Fibroblast of lung (primary cell): ENCODE measurements at places on chromosomes 7 and 10. TPM values are rescaled to one million over a fixed set of nuclear protein-coding genes. Genes with fewer than 3 reads are reported as not detected.
A peak's percentile ranks its signal among the peaks of the same experiment; 100 is the strongest.

DNA sequence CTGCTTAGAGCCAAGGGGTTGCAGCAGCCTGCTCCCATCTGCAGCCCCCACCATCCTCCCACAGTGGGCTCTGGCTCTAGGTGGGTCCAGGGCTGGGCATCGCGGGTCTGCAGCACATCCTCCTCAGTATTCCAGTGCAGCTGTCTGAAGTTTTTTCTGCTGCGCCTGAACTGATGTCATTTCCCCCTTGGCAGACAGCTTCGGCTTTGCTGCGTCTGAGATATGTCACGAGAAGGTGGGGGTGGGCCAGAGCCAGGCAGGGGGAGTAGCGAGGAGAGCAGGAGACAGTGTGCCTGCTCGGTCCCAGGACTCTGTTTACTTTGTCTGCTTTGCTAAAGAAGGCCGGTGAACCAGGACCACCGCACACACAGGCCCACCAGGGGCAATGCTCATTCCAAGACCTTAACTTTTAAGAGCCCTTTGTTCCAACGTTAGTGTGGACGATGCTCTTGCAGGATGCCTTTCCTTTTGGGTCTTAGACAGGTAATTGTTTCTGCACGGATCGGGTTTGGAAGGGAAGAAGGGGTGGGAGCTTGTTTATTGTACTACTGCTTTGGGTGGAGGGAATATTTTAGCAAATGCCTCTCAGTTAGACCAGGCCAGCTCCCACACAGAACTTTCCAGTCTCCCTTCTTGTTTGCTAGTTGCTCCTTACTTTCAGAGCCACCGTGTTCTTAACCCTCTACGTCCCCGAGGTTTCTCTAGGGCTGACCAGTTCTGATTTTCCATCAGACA lies 32.4 kb downstream of the WBP1L start:
- peak; percentile 74 for DNase-seq

DNA sequence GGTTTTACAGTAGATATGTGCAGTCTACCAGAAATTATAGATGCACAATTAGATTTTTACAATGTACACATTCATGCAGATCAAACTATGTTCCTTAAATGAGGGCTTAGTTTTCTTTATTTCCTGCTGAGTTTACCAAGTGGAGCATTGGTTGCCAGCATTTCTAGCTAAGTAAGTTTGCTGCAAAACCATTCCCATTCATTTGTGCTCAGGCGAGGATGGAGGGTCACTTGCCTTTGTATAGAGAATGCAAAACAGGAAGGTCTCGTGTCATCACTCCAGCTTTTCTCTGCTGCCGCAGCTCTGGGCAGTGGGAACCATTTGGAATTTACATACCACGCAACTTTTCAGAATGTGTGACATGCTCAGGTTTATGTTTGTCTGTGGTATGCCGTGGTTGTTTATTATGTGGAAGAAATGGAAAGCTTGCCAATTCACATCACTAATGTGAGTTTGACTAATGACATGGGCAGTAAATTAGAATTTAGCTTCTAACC lies 198.6 kb downstream of the TRIL start:
- peak; percentile 56 for DNase-seq

SFTPA2 gene
- total RNA-seq, result not detected in 2 replicates

AASS gene
- total RNA-seq, result 31.6 and 49.2 TPM in 2 replicates

GRCh38 chr7:8185926-8186683 lies 75.9 kb downstream of the ICA1 start:
- no peak for DNase-seq

DNA sequence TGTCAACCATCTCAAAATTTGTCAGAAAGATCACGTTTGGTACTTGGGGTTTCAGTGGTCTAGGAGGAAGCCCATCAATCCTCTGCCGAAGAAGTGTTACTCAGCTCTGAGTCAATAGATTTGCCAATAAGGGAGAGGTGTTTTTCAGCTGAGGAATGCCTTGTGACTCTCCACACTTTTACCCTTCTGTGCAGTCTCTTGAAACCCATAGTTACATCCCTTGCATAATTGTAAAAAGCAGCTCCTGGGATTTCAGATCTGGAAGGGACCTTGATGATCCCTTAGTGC lies 47.5 kb downstream of the INSYN2A start:
- DNase-seq, result peak; percentile 93
